ENCODE measurements at places on chromosomes 13 and 19.

- DNase-seq: no peak
These were observed 27.1 kb downstream of the MEGF8 start for GRCh38 chr19:42352301-42353259.

- DNase-seq: no peak
These were observed 65.9 kb downstream of the ENOX1 start for GRCh38 chr13:43720780-43721397.

DNA sequence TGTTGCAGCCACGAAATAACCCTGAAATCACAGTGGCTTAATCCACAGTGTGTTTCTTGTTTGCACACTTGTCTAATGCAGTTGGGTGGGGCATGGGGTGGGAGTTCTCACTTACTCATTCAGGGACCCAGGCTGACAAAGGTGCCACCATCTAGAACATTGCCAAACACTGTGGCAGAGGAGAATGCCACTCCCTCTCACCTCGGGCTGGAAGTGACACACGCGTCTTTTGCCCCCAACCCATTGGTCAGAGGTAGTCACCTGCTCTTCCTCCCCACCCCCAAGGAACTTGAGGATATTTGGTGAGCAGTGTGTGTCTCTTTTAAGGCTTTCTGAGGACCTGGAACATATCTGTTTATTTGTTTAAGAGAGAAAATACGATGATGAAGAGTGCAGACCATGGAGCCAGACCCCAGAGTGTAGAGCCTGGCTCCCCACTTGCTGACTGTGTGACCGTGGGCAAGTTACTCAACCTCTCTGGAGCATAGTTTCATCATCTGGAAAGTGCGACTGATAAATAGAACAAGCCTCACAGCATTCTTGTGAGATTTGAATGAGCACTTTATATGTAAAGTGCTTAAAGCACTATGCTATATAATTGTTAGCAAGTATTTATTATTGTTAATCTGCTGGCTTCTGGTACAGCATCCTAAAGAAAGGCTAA is 17.4 kb downstream of the GPR183 start:
- no peak for DNase-seq

DNA sequence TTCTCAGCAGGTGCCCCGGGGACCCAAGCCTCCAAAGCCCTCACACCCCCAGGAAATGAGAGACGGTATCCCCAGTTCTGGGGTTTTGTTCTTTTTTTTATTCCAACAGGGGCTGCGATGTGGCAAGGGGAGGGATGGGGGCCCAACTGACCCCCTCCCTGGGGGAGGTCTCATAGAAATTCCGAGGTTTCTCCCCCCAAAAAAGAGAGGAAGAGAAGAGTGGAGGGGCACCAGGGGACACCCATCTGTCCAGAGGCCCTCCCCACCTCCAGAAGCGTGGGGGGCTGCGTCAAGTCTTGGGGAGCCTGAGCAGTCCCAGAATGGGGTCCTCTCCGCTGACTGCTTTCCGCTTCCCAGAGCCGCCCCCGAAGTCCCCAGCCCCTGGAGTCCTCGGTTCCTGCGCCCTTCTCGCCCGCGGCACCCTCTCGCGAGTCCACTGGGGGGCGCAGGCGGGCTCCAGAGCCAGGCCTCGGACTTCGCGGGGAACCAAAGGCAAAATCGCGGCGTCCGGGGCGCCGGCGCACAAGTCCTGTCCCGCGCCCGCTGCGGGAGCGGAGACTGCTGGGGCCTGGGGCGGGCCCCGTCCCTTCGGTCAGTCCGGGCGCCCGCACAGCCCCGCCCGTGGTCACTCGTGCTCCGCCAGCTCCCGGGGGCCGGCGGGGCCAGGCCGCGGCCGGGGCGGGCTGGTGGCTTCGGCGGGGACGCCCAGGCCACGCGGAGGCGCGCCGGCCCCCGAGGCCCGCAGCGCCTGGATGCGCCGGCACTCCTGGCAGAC is 4.4 kb upstream of the ATP1A3 start:
- peak; percentile 54 for DNase-seq

DNA sequence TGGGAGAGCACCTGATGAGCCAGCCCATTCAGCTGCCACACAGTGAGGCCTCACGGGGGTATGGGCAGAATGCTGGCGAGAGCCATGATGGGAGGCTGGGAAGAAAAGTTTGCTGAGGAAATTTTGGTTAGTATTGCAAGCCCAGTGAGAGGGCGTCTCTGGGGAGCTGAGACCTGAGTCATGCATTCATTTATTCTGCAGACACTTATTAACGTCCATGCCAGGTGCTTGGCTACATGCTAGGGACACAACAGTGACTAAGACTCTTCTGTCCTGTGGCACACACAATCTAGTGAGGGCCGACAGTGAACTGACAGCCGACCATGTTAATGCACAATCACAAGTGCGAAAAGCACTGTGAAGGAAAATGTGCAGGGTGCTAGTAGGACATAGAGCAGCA is 27.2 kb downstream of the WDR62 start:
- no peak for DNase-seq

DNA sequence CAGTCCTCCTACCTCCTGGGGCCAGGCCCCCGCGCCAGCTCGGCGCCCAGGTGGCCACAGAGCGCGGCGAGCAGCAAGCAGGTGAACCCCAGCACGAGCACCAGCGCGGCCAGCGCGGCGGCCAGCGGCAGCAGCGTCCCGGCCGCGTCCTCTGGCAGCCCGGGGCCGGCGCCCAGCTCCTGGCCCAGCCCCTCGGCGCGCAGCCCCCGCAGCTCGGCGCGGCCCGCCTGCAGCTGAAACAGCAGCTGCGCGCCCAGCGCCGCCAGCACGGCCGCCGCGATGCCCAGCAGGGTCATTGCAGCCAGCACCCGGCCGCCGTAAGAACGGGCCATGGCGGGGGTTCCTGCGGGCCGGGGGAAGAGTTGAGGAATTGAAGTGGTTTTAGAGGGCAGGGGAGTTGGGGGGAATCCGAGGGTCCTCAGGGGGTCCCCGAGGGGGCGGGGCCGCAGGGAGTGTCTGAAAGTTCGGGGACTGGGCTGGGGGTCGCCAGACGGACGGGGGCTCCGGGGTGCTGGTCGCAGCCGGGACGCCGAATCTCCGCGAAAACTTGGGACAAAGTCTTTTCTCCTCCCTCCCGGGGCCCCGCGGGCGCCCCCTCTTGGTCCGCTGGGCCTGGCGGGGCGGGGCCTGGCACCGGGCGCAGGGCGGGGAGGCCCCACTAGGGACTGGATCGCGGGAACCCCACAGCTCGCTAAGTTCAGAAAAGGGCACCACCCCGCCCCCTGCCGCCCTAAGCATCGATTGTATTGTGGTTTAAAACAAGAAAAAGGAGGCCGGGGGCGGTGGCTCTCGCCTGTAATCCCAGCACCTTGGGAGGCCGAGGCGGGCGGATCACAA is at the start of gene TMEM221:
TMEM221 (minus strand) TSS at position 538 of the 837 bp plus-strand sequence; CDS start at position 332, 206 bp downstream.
- DNase-seq: no peak

DNA sequence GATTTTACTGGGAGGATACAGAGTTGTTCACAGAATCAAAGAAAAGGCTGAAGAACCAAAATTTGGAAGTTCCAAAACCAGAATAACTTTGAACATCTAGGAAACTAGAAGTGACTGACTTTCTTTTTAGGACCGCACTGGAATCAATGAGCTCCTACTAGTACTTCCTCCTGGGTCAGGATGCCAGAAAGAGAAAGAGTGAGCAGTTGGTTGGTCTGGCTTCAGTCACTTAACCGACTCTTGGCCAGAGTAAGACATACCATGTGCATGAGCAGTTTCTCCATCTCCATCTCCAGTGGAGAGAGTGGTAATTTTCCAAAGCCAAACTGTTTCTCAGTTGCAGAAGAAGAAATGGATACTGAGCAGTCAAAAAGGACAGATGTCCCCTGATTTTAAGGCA is 27.1 kb upstream of the MTUS2 start:
- no peak for DNase-seq

- DNase-seq: no peak
These were observed 22.8 kb downstream of the ELAVL1 start for GRCh38 chr19:7982651-7983099.

DNA sequence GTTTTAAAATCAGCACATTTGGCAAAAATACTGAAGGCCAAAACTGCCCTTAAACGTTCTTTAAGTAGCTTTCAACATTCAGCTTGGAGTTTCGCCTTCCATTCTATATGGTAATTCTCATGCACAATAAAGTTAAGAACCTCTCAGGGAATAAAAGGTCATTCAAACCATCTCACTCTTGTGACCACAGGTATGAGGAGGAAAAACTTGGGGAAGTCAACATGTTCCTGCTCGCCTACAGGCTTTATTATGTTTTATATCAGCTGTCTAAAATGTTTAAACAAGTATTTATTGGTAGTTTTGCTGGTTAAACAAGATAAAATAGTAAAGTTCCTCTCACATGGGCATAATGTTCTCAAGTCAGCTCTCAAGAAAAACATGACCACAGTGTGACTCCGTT is 19.9 kb upstream of the TM9SF2 start:
- DNase-seq: no peak

DNA sequence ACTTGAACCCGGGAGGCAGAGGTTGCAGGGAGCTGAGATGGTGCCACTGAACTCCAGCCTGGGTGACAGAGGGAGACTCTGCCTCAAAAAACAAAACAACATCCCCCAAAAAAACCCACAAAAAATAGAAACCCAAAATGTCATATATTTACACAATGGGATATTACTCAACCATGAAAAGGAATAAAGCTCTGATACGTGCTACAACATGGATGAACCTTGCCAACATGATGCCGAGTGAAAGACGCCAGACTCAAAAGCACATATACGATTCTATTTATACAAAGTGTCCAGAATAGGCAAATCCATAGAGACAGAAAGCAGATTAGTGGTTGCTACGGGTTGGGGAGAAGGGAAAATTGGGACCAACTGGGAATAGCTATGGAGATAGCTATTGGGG is 2.1 kb upstream of the TPRX1 start:
- DNase-seq: no peak

DNA sequence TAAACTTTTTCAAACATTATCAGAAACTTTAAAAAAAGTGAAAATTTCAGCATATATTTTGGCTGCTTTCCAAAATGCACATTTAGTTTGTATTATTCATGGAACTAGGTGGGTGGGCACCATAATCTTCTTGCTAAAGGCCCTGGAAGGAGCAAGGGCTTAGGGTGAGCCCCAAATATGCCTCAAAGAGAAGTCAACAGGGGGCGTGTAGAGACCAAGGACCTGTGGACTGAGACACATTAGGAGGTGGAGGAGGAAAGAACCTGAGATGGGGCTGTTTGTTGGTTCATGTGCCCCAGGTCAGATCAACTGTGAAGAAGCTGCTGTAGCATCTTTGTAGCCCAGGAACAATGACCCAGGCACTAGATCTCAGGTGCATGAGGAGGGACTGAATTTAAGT is 79.6 kb upstream of the OLFM4 start:
- DNase-seq: no peak

DNA sequence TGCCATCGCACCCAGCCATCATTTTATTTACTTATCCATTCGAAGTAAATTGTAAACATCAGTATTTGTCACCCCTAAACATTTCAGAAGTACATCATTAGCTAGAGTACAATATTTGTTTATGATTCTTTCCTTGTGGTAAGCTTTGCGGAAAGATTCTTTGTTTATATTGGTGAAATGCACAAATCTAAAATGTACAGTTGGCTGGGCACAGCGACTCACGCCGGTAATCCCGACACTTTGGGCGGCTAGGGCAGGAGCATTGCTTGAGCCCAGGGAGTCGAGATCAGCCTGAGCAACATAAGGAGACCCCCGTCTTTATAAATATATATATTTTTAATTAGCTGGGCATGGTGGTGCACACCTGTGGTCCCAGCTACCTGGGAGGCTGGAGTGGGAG is 10.1 kb downstream of the LGALS7B start:
- DNase-seq: no peak

- DNase-seq: no peak
These were observed 1.6 kb downstream of the DACT3 start for GRCh38 chr19:46659151-46660007.

DNA sequence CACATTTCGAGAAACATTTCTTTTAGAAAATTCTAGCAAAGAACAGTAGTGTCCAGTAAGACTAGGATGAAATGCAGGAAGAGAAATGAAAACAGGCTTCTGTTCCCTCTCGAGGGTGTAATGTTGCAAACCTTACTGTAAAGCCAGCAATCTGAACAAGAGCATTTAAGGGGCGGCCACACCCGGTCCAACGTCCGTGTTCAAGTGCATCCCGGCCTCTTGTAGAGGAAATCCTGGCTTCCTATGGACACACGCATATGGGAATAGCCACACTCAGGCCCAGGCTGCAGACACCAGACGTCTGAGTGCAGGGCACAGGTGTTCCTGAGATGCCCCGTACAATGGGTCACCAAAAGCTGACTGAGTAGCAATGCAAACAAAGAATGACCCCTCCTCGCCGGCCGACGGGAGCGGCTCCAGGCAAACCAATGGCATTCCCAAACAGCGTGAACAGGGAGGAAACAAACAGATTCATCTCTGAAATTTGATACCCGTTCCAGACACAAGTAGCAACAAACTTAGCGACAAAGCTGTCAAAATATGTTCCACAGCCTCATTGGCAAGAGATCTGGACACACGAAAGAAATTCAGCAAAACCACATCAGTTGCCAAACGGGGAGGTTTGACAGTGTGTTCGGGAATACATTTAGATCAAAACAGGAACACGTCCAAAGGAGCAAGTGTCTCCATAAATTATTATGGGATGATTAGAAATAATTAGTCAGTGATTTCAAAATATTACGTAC is 278.6 kb upstream of the TSHZ3 start:
- no peak for DNase-seq

DNA sequence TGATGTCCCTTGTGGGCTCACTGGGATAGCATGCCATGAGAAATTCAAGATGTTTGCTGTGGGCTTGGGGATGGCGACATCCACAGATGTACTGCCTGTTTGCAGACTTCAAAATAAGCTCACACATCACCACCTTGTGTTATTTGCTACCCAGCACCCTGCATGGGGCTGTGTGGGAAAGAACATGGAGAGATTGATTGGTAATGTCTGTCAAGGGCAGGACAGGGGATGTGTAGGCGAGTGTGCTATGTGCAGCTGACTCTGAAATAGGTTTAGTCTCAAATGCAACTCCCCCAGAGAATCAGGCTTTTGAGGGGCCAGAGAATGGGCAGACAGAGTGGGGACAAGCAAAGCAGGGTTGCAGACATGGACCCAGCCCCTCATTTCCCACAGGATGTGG is 24.7 kb downstream of the PNPLA6 start:
- DNase-seq: no peak

GRCh38 chr19:1220477-1220930 is 14.9 kb downstream of the STK11 start:
- DNase-seq: no peak

- peak; percentile 54 for DNase-seq
These were observed 24.6 kb upstream of the ZNF846 start for GRCh38 chr19:9793071-9793591.

All from stimulated activated CD4-positive, alpha-beta T cell treated with anti-CD3 and anti-CD28 coated beads, Interleukin-1b, Interleukin-23, amount 100 ng/mL, for 24 hours (primary cell).